ENCODE measurements at places on chromosomes 5 and 9.

DNA sequence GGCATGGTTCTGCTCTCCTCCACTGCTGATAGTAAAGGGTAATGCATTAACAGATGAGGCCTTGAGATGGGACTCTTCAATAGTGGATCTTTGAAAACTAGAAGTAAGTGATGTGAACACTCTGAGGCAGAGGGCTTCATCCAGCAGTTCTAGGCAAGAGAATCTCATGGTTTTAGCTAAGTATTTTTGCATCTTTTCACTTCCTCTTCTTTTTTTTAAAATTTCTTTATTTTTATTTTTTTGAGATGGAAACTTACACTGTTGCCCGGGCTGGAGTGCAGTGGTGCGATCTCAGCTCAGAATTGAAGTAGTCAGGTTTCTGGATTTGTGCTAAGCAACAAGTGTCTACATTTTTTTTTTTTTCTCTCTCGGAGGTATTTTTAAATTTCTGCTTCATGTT, 101.9 kb downstream of the MTRR start:
- no peak for DNase-seq

- DNase-seq: no peak
Observed at GRCh38 chr5:110855961-110856360, 117.2 kb downstream of the SLC25A46 start.

DNA sequence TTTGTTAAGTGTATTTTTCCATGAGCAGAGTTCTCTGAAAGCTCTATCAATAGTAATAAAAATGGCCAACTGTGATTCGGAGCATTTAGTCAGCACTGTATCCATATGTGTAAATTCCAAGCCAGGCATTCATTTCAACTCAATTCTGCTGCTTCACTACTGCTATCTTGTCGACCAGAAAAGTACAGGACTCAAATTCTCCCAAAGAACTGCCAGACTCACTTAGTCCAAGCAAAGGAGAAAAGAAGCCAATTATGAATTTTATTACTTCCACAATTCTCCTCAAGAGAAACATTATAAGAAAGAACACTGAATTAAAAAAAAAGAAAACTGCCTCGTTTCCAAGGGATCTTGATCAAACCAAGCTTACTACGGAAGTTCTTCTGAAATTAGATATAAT, 906.3 kb upstream of the DMAC1 start:
- DNase-seq: no peak

- DNase-seq: no peak
Observed at GRCh38 chr5:98206566-98206965, 566.9 kb upstream of the RGMB start.

GRCh38 chr5:119022773-119023172, 34.4 kb upstream of the DTWD2 start:
- no peak for DNase-seq

DNA sequence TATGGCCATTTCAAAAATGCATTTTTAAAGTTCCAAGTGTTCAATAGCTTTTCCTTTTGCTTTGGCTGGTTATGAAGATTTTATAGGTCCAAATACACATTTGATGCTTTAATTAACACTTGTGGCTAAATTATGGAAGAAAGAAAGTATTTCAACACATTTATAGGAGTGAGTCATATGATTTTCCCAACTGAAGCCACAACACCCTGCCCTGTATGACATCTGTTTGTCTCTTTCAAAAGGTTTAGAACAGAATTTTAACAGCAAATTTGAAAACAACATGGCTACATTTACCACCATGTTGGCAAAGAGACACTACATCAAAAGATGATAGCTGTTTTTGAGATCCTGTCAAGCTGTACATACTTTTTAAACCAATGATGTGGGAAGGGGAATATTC, 99.4 kb downstream of the TMEM174 start:
- DNase-seq: no peak

Measured in fibroblast of skin of right biceps (primary cell).